ENCODE measurements at places on chromosomes 7 and 10.

GRCh38 chr7:47452295-47452694 is 129.6 kb downstream of the TNS3 start:
- no peak for DNase-seq

GRCh38 chr7:79290841-79291497 is 162.5 kb downstream of the MAGI2 start:
- no peak for DNase-seq

GRCh38 chr10:86048571-86048970 is 318.0 kb downstream of the GRID1 start:
- no peak for DNase-seq

GRCh38 chr7:157437519-157438061 is 100.8 kb downstream of the DNAJB6 start:
- no peak for DNase-seq

GRCh38 chr7:143492043-143492471 is 14.4 kb downstream of the TAS2R41 start:
- DNase-seq: peak; percentile 58

GRCh38 chr7:50745336-50745735 is 37.4 kb downstream of the GRB10 start:
- no peak for DNase-seq

GRCh38 chr10:35074266-35074665 is 15.9 kb downstream of the CUL2 start:
- DNase-seq: peak; percentile 57

DNA sequence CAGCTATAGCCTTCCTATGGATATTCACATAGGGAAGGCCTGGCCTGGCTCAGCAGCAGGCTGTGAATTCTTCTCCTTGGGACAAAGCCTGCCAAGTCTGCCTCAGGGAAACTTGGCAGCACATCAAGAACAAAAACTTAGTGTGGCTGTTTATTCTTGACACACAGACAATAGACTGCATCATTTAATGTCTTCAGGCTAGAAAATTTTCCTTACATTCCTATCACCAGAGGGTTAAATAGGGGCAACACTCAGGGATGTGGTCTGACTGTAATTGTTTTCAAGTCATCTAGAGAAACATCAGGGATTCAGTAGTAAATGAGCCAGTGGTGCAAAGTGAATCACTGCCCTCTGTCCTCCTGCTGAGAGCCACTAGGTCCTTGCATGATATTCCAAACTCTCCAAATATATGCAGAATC is 137.3 kb downstream of the SEMA3C start:
- DNase-seq: peak; percentile 33

GRCh38 chr10:126804396-126804795 is 100.8 kb upstream of the DOCK1 start:
- no peak for DNase-seq

DNA sequence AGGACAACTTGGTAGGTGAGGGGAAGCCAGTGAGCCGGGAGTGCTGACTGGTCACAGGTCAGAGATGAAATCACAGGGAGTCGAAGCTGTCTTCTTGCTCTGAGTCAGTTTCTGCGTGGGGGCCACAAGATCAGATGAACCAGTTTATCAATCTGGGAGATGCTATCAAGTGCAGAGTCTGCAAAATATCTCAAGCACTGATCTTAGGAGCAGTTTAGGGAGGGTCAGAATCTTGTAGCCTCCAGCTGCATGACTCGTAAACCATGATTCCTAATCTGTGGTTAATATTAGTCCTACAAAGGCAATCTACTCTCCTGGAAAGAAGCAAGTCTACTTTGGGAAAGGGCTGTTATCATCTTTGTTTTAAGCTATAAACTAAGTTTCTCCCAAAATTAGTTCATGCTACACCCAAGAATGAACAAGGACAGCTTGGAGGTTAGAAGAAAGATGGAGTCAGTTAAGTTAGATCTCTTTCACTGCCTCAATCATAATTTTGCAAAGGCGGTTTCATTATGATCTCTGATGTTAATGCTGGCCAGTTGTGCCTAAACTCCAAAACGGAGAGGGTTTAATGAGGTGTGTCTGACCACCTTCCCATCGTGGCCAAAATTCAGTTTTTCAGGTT is 8.4 kb upstream of the LMOD2 start:
- DNase-seq: peak; percentile 17

GRCh38 chr7:104629408-104629807 is 301.0 kb downstream of the LHFPL3 start:
- DNase-seq: peak; percentile 33

- no peak for DNase-seq
These were observed 4.3 kb upstream of the ANKRD61 start for GRCh38 chr7:6026820-6027311.

- DNase-seq: no peak
These were observed 44.4 kb downstream of the TACC2 start for GRCh38 chr10:122033224-122033926.

- peak; percentile 40 for DNase-seq
These were observed 80.0 kb downstream of the C7orf25 start for GRCh38 chr7:42831718-42832522.

DNA sequence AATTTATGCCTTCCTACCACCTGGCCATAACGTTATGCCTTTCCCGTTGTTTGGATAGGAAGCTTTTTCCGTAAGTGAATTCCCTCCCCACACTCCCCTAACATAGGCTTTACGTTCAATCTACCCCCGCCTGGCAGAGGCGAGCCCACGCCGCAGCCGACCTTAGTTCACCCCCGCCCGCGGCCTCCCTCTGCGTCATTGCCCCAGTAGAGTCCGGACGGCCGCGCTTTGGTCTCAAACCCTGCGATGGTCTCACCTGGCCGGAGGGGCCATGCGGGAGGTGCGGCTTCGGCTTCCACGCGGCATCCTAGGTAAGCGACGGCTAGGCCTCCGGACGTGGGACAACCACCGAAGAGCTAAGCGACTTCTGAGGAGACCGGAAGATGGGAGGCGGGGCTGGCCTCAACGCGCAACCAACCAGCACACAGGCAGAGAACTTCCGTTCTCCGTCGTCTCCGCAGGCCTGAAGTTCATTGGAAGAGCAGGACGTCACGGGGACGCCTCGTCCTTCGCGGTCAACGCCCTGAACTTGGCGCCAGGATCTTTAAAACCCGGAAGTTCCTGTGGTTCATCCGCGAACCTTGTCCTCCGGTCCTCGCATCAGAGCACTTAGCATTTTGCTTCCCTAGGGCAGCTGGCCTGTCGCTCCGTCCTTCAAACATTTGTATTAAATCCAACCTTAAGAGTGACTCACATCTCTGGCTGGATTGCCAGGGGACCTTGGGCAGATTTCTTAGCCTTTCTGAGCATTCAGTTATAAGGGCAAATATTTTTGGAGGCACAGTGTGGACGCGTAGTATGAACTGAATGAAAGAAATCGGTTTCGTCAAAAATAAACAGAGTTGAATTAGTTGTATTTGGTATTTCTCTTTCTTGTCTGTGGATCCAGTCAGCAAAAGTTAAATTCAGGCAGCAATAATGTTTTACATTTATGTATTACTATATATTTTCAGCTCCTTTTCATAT is at the start of gene CHCHD2:
Gene CHCHD2, minus strand, starts transcription at position 369 of the 966 bp plus-strand sequence. Its CDS starts 63 bp downstream, at position 306.
- peak; percentile 99 for DNase-seq

GRCh38 chr10:624605-625332 is 64.7 kb downstream of the DIP2C start:
- peak; percentile 92 for DNase-seq

- peak; percentile 90 for DNase-seq
These were observed 18.3 kb downstream of the SGMS1 start for GRCh38 chr10:50605269-50605950.

DNA sequence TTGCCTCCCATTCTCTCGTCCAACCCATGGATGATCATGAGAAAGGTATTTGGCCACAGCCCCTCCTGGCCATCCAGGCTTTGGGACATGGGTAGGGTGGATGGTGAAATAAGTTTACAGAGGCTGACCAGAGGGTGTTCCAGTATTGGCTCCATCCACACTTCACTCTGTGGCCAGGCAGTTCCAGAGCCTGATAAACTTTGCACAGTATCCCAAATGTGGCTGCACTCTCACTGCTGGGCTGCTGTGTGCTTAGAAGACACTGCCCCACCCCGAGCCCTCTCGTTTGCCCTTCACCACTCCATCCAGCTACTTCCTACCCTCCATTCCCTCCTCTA is 72.0 kb upstream of the ZMIZ1 start:
- no peak for DNase-seq

DNA sequence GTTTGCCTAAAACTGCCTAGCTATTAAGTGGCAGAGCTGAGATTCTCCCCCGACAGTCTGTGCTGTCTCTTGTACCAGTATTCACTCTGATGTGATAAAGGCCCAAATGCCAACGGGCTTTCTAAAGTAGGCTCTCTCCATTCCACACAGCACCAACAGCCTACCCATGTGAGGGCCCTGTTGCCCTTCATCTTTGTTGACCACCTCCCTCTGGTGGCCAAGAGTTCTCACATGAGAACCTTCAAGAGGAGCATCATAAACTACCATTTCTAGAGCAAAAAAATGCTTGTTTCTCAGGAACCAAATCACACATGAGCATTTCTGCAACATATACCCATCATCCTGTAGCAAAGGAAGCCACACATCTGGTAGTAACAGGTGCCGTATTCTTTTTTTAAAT is 185.8 kb downstream of the GRM8 start:
- DNase-seq: peak; percentile 23

DNA sequence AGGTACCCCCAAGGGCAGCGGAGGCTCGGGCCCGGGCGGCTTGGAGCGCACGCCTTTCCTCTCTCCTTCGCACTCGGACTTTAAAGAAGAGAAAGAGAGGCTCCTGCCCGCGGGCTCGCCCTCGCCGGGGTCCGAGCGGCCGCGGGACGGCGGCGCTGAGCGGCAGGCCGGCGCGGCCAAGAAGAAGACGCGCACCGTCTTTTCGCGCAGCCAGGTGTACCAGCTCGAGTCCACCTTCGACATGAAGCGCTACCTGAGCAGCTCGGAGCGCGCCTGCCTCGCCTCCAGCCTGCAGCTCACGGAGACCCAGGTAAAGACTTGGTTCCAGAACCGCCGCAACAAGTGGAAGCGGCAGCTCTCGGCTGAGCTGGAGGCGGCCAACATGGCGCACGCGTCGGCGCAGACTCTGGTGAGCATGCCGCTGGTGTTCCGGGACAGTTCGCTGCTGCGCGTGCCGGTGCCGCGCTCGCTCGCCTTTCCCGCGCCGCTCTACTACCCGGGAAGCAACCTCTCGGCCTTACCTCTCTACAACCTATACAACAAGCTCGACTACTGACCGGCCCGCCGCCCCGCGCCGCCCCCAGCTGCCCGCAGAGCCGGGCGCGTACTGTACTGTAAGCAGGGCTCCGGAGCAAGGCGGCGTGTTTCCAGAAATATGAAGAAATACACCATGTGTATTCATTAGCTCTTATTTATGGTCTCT is 1.8 kb downstream of the HMX2 start:
- peak; percentile 53 for DNase-seq

DNA sequence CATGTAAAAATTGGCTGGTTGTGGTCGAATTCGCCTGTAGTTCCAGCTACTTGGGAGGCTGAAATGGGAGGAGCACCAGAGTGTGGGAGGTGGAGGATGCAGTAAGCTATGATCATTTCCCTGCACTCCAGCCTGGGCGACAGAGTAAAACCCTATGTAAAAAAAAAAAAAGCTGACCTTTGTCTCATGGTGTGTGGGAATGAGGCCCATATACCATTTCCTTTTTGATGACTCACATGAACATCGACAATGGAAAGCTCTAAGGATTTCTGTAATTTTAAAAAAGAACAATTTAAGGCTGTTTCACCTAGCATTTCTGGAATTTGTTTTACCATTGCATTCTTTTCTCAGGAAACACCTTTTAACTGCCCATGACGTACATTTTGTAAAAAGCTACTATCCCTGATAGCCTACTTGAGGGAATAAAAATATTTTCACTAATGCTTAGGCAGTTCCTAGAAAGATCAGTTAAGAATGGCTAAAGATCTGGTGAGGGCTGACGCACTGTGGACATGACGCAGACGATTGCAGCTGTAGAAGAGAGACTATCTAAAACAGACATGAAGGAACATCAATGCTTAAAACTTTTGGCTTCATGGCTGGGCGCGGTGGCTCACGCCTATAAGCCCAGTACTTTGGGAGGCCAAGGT is 400.6 kb upstream of the IGFBP3 start:
- peak; percentile 7 for DNase-seq

- DNase-seq: peak; percentile 32
These were observed 197.4 kb upstream of the FOXP2 start for GRCh38 chr7:114217026-114217806.

GRCh38 chr10:112361951-112362751 is 11.8 kb upstream of the ACSL5 start:
- peak; percentile 38 for DNase-seq

- DNase-seq: no peak
These were observed 131.4 kb upstream of the ZMIZ1 start for GRCh38 chr10:78937393-78937792.

GRCh38 chr10:25683344-25683743 is 250.7 kb upstream of the MYO3A start:
- peak; percentile 5 for DNase-seq

DNA sequence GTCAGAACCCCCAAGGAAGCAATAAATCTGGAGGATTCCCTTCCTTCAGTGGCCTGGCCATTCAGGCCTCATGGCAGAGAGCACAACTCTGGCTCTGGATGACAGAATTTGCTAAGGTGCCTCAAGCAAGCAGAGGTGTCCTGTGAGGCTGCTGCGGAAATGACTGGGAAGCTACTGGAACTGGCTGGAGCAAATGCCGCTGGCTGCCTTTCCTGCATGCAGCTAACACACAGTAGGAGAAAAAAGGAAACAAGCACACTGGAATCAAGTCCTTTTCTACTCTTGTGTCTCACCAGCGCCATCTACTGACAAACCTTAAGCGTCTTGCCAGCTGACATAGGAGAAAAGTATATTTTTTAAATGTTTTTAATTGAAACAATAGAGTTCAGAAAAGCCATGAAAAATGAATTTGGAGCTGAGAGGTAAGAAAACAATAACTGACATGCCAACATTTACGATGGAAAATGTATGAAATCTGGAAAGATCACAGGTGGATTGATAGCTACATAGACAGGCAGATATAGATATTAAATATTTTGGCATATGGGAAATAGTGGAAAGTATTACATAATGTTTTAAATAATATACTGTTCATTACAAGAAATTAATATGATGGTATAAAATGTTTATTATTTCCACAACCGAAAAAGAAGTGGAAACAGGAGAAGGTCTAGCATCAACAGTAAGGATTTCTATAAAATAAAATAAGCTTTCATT is 951.6 kb downstream of the ANKRD7 start:
- peak; percentile 62 for DNase-seq

- DNase-seq: peak; percentile 21
These were observed 27.2 kb upstream of the PAPSS2 start for GRCh38 chr10:87632454-87632853.

DNA sequence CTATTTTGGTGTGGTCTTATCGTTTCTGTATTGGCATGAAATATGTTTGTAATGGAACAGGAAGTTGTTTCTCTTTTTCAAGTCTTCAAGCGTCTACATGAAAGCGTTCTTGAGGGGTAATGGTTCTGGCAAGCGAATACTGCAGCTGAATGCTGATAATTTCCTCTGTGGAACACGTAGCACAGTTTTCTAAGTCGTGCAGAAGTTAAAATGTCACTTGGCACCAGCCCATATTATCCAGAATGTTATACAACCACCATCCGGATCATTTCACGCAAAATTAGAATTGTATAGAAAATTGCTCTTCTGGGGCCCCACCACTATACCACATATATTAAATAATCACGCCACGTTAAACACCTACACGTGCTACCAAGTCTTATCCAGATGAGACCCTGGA is 354.3 kb downstream of the CALN1 start:
- no peak for DNase-seq
